Fibroblast of lung (primary cell): ENCODE measurements at places on chromosomes 12 and 14. TPM values are rescaled to one million over a fixed set of nuclear protein-coding genes. Genes with fewer than 3 reads are reported as not detected.

- no peak overlapping the region for H3K27ac ChIP-seq
- DNase-seq: no peak
- peaks cover 9% of the 10 kb centered on the region for H3K4me1 ChIP-seq
Measured at GRCh38 chr12:6045438-6045837, 79.0 kb downstream of the VWF start.

GRCh38 chr14:97634751-97635150 lies 837.6 kb downstream of the VRK1 start:
- no peak overlapping the region for H3K27ac ChIP-seq
- H3K4me1 ChIP-seq: no peaks in the 10 kb centered on the region

GRCh38 chr12:11663130-11663529 lies 13.7 kb downstream of the ETV6 start:
- peak; percentile 25 for DNase-seq
- H3K4me3 ChIP-seq: no peak overlapping the region
- no peaks in the 10 kb centered on the region for H3K27me3 ChIP-seq
- H3K27ac ChIP-seq: no peak overlapping the region
- H3K4me1 ChIP-seq: no peaks in the 10 kb centered on the region

DNA sequence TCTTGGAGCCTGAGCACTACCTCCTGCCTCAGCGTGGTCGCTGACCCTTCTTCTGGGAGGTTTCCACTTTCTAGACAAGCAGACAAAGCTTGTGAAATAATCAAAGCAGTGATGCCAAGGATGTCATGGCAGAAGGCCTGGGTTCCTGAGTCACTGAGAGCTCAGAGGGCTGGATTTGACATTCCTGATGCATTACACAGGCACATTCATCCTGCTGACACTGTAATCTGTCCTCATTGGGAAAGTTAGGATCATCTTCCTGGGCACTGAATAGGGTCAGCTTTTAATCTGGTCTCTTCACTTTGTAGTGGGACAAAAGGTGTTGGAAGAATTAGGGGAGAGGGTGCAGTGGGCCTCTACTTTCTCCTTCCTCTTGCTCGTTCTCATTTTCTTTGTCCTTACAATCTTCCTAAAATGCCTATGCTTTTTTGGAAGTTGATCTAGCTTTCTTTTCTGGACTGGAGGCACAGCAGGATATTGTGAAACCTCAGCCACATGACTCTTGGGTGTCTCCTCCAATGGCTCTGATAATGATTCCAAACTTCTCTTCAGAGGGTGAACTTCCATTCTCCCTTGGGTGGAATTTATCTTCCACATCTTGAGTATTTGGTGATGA lies 29.6 kb downstream of the EEA1 start:
- peaks cover 3% of the 10 kb centered on the region for H3K4me1 ChIP-seq
- peak overlapping the region; percentile 86 for H3K27ac ChIP-seq
- peak; percentile 99 for DNase-seq
- peaks cover 2% of the 10 kb centered on the region for H3K36me3 ChIP-seq
- no peaks in the 10 kb centered on the region for H3K27me3 ChIP-seq

The PSMB5 gene
- 166 and 204 TPM in 2 replicates for total RNA-seq

DNA sequence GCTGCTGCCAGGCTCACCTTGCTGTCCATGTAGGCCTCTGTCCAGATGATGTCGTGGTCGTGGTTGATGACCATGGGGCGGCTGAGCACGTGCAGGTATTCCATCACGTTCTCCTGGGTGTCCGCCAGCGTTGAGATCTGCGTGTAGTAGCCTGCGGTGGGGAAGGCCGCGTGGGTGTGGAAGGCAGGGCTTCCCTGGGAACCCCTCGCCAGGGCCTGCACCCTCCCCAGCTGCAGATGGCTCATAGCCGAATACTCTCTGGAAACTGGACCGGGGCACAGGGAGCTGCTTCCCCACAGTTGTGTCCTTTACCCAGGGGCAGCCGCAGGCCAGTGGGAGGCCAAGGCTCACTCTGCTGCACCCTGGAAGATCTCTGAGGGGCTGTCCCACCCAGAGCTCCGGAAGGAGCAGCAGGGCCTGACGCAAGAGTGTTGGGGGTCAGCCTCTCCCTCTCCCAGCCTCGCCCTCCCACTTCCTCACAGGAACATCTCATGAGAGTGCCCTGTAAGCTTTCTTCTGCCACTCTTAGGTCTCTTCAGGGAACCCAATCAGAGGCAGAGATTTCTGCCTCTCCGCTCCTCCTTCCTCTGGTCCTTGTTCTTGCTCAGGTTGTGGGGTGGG lies 35.5 kb downstream of the CACNA2D4 start:
- H3K4me3 ChIP-seq: no peak overlapping the region
- H3K4me1 ChIP-seq: no peaks in the 10 kb centered on the region
- peaks cover 18% of the 10 kb centered on the region for H3K27me3 ChIP-seq
- H3K36me3 ChIP-seq: no peaks in the 10 kb centered on the region

The RNF212B gene
- total RNA-seq: not detected in 2 replicates

The OR4E2 gene
- total RNA-seq: not detected in 2 replicates

DNA sequence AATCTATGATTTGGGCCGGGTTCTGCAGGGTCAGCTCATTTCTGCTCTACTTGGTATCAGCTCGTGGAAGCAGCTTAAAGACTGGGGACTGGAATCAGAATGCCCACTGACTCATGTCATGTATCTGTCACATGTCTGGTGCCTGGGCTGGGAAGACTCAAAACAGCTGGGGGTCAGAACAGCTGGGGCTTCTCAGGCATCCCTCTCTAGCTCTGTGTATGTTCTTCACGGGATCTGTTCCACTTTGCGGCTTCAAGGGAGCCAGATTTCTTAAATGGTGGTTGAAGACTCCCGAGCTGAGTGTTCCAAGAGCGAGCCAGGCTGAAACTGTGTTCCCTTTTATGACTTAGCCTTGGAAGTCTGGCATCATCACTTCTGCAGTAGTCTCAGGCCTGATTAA lies 11.9 kb downstream of the AEBP2 start:
- peaks cover under 1% of the 10 kb centered on the region for H3K36me3 ChIP-seq
- no peaks in the 10 kb centered on the region for H3K27me3 ChIP-seq
- peak; percentile 84 for DNase-seq
- H3K4me3 ChIP-seq: no peak overlapping the region

- no peaks in the 10 kb centered on the region for H3K27me3 ChIP-seq
- no peak overlapping the region for H3K4me3 ChIP-seq
- no peak overlapping the region for H3K27ac ChIP-seq
- H3K4me1 ChIP-seq: no peaks in the 10 kb centered on the region
- H3K36me3 ChIP-seq: no peaks in the 10 kb centered on the region
- no peak for DNase-seq
Measured at GRCh38 chr12:57687862-57688261, 6.1 kb upstream of the OS9 start.

- no peaks in the 10 kb centered on the region for H3K36me3 ChIP-seq
- H3K27ac ChIP-seq: no peak overlapping the region
- H3K27me3 ChIP-seq: no peaks in the 10 kb centered on the region
- no peak for DNase-seq
- no peaks in the 10 kb centered on the region for H3K4me1 ChIP-seq
Measured at GRCh38 chr12:21264232-21264631, 70.5 kb downstream of the SLCO1A2 start.

DNA sequence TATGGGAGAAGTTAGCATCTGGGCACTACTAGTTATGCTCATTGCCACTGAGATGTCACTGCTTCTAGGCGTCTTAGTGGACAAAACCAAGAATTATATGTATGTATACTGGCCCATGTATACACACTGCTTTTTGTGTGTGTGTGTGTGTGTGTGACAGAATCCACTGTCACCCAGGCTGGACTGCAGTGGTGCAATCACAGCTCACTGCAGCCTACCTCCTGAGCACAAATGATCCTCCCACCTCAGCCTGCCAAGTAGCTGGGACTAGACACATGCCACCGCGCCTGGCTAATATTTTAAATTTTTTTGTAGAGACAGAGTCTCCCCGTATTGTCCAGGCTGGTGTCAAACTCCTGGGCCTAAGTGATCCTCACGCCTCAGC lies 25.2 kb downstream of the LIMA1 start:
- no peak overlapping the region for H3K4me3 ChIP-seq
- no peak for DNase-seq
- no peaks in the 10 kb centered on the region for H3K27me3 ChIP-seq
- peaks cover 9% of the 10 kb centered on the region for H3K4me1 ChIP-seq

- no peaks in the 10 kb centered on the region for H3K27me3 ChIP-seq
- no peaks in the 10 kb centered on the region for H3K36me3 ChIP-seq
- no peak overlapping the region for H3K4me3 ChIP-seq
- H3K27ac ChIP-seq: no peak overlapping the region
Measured at GRCh38 chr14:73770977-73771847, 57.0 kb upstream of the PNMA1 start.

GRCh38 chr12:54579258-54579657 lies 9.2 kb downstream of the PPP1R1A start:
- H3K27me3 ChIP-seq: peaks cover 4% of the 10 kb centered on the region
- no peaks in the 10 kb centered on the region for H3K4me1 ChIP-seq
- no peak overlapping the region for H3K4me3 ChIP-seq

GRCh38 chr14:59772233-59772632 lies 98.3 kb downstream of the RTN1 start:
- no peak overlapping the region for H3K4me3 ChIP-seq
- H3K27ac ChIP-seq: no peak overlapping the region
- no peaks in the 10 kb centered on the region for H3K36me3 ChIP-seq
- no peaks in the 10 kb centered on the region for H3K27me3 ChIP-seq
- no peak for DNase-seq

The PMCH gene
- not detected in 2 replicates for total RNA-seq

The TMEM119 gene
- total RNA-seq: 132 and 358 TPM in 2 replicates

- H3K4me3 ChIP-seq: no peak overlapping the region
- H3K4me1 ChIP-seq: no peaks in the 10 kb centered on the region
- no peaks in the 10 kb centered on the region for H3K27me3 ChIP-seq
- no peaks in the 10 kb centered on the region for H3K36me3 ChIP-seq
Measured at GRCh38 chr12:88935856-88936255, 355.6 kb upstream of the KITLG start.

The ASCL1 gene
- not detected in 2 replicates for total RNA-seq

DNA sequence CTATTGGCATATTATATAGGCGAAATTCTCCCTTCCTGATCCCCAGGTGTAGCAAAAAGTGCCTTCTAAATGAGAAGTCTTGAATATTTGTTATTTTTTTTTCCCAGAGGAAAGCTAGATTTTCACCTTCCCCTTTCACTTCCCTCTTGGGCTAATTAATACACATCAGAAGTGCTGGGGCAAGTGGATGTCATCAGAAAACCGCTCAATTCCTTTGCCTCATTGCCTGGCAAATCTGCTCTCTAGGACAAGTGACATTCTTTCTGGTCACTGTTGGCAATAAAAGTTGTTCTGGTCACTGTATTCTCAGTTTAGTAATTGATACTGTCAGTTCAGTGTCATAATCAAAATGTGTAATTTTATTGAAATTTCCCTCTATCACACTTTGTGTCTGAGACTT lies 174.5 kb downstream of the ETNK1 start:
- H3K27ac ChIP-seq: no peak overlapping the region
- H3K27me3 ChIP-seq: no peaks in the 10 kb centered on the region
- no peak overlapping the region for H3K4me3 ChIP-seq
- H3K36me3 ChIP-seq: no peaks in the 10 kb centered on the region

- no peaks in the 10 kb centered on the region for H3K4me1 ChIP-seq
- peak; percentile 45 for DNase-seq
- H3K4me3 ChIP-seq: no peak overlapping the region
- no peaks in the 10 kb centered on the region for H3K36me3 ChIP-seq
- H3K27me3 ChIP-seq: no peaks in the 10 kb centered on the region
- H3K27ac ChIP-seq: no peak overlapping the region
Measured at GRCh38 chr12:109264095-109264942, 44.8 kb downstream of the FOXN4 start.

DNA sequence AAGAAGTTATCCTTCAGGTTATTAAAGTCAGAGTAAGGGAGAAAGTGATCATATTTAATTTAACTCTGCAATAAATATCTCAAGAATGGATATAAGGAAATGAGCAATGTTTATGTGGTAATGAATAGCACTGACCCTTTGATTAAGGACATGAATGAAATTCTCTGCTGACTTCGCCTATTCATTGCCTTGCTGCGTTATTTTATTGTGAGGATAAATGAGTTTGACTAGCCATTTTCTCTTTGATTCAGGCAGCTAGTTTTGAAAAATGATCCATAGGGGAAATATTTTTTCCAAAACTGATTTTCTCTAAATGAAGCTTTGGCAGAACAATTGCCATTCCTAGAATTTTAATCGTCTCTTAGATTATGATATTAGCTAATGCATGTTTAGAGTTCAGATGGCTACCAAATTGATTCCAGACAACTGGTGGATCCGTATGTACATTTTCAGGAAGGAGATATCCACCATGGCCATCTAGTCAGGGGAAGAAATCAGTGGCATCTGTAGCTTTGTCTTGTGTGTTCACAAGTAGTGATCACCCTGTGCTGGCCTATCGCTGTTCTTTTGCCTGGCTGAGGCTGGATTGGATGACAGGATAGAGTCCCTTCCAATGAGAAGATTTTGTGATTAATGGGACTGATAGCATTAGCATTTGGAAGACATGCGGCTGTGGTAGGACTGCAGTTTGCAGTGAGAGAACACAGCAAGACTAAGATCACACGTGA lies 302.3 kb upstream of the RGS6 start:
- H3K27ac ChIP-seq: no peak overlapping the region
- no peaks in the 10 kb centered on the region for H3K27me3 ChIP-seq
- no peaks in the 10 kb centered on the region for H3K36me3 ChIP-seq
- H3K4me1 ChIP-seq: no peaks in the 10 kb centered on the region
- DNase-seq: no peak

GRCh38 chr12:90261283-90261682 lies 552.6 kb upstream of the ATP2B1 start:
- H3K4me3 ChIP-seq: no peak overlapping the region
- H3K36me3 ChIP-seq: no peaks in the 10 kb centered on the region
- no peak overlapping the region for H3K27ac ChIP-seq
- DNase-seq: no peak

GRCh38 chr12:118964988-118965387 lies 16.4 kb upstream of the SRRM4 start:
- no peak overlapping the region for H3K27ac ChIP-seq
- no peaks in the 10 kb centered on the region for H3K27me3 ChIP-seq
- DNase-seq: no peak
- no peaks in the 10 kb centered on the region for H3K4me1 ChIP-seq
- H3K4me3 ChIP-seq: no peak overlapping the region

DNA sequence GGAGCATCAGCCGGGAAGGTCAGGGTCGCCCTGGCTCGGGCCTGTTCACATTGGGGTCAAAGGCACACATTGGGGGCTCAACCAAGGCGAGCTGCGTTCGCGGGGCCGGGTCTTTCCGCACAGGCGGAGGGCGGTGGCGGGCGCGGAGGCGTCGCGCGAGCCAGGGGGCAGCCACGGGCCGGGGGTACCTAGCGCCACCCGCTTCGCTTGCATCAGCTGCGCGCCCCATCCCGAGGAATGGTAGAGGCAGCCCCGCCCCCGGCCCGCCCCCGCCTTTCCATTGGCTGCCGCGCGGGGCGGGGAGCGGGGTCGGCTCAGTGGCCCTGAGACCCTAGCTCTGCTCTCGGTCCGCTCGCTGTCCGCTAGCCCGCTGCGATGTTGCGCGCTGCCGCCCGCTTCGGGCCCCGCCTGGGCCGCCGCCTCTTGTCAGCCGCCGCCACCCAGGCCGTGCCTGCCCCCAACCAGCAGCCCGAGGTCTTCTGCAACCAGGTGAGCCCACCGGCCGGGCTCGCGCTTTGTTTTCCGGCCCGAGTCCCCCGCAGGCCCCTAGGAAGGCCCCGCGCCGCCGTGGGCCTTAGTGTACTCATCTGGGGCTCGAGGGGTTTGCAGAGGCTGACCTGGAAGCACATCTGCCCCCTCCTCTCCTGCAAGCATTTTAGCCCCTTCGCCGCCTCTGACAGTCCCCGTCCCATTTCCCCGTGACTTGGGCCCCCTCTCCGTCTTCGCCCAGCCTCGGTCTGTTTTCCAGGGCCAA lies at the start of gene ALDH2:
TSS of gene ALDH2 (plus strand) at position 326 of the 754 bp plus-strand sequence. CDS start at position 376, 50 bp downstream.
- H3K4me3 ChIP-seq: peak within 1 kb of the TSS; percentile 53
- peak; percentile 61 for DNase-seq
- H3K36me3 ChIP-seq: no peaks in the 10 kb centered on the region
- peaks cover 3% of the 10 kb centered on the region for H3K4me1 ChIP-seq
- H3K27me3 ChIP-seq: no peaks in the 10 kb centered on the region
